CD8-positive, alpha-beta memory T cell (primary cell): ENCODE measurements at places on chromosomes 4 and X. TPM values are rescaled to one million over a fixed set of nuclear protein-coding genes. Genes with fewer than 3 reads are reported as not detected.
A peak's percentile ranks its signal among the peaks of the same experiment; 100 is the strongest.

The ZMAT1 gene
- total RNA-seq, result 3.2 TPM

- no peaks in the 10 kb centered on the region for H3K27me3 ChIP-seq
- H3K36me3 ChIP-seq, result no peaks in the 10 kb centered on the region
- no peak overlapping the region for H3K27ac ChIP-seq
- peak; percentile 44 for DNase-seq
- H3K4me3 ChIP-seq, result peak overlapping the region; percentile 45
- H3K4me1 ChIP-seq, result peaks cover 41% of the 10 kb centered on the region
These were observed 36.1 kb downstream of the NBDY start for GRCh38 chrX:56764975-56765791.

GRCh38 chrX:15299941-15300851 lies 15.2 kb downstream of the ASB11 start:
- H3K27ac ChIP-seq, result no peak overlapping the region
- no peak overlapping the region for H3K4me3 ChIP-seq
- H3K36me3 ChIP-seq, result no peaks in the 10 kb centered on the region

The GPRIN3 gene
- 16.2 TPM for total RNA-seq

GRCh38 chrX:110966839-110967238 lies 129.2 kb upstream of the PAK3 start:
- H3K4me1 ChIP-seq, result no peaks in the 10 kb centered on the region
- no peak overlapping the region for H3K4me3 ChIP-seq
- no peaks in the 10 kb centered on the region for H3K36me3 ChIP-seq
- DNase-seq, result no peak

The FAM114A1 gene
- not detected for total RNA-seq

DNA sequence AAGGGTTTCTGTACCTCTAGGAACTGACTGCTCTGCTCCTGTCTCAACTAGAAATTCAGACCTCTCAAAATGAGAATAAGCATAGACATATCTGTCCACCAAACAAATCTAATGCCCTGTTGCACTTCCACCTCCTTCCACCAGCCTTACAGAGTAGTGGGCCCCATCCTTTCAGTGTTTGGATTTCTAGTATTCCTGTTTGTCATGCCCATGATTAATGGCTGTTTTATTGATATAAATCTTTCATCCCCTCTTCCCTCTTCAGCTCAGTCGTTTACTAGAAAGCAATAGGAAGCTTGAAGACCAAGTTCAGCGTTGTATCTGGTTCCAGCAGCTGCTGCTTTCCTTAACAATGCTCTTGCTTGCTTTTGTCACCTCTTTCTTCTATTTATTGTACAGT lies 46.2 kb downstream of the MOSPD2 start:
- H3K4me1 ChIP-seq, result no peaks in the 10 kb centered on the region
- H3K27ac ChIP-seq, result no peak overlapping the region
- no peak overlapping the region for H3K4me3 ChIP-seq
- H3K36me3 ChIP-seq, result no peaks in the 10 kb centered on the region
- no peaks in the 10 kb centered on the region for H3K27me3 ChIP-seq

- DNase-seq, result no peak
- H3K4me3 ChIP-seq, result no peak overlapping the region
- H3K27ac ChIP-seq, result no peak overlapping the region
- no peaks in the 10 kb centered on the region for H3K36me3 ChIP-seq
These were observed 342.3 kb upstream of the GRID2 start for GRCh38 chr4:91961504-91961903.

- H3K27me3 ChIP-seq, result no peaks in the 10 kb centered on the region
- no peak overlapping the region for H3K27ac ChIP-seq
- no peak overlapping the region for H3K4me3 ChIP-seq
- DNase-seq, result no peak
- H3K4me1 ChIP-seq, result peaks cover 2% of the 10 kb centered on the region
These were observed 36.5 kb upstream of the CEP135 start for GRCh38 chr4:55912249-55912648.

DNA sequence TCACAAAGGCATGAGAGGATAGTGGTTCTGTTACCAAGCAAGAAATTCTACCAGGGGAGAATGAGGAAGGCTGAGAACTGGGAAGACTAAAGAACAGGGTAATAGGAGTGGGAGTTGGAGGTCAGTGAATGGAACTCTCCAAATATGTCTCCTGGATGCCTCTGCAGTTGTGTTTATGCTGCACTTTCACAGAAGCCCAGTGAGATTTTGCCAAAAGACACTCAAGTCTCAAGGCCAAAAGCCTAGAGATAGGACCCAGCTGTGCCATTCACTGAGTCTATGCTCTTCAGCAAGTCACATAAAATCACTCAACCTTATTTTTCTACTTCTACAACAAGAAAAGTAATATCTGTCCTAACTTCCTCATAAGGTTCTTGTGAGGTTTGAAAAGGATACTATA lies 285.4 kb downstream of the UNC5C start:
- H3K4me1 ChIP-seq, result no peaks in the 10 kb centered on the region
- H3K27me3 ChIP-seq, result no peaks in the 10 kb centered on the region
- H3K4me3 ChIP-seq, result no peak overlapping the region
- DNase-seq, result no peak
- no peak overlapping the region for H3K27ac ChIP-seq

The NPNT gene
- not detected for total RNA-seq

The MND1 gene
- total RNA-seq, result 20.2 TPM

The TKTL2 gene
- not detected for total RNA-seq

DNA sequence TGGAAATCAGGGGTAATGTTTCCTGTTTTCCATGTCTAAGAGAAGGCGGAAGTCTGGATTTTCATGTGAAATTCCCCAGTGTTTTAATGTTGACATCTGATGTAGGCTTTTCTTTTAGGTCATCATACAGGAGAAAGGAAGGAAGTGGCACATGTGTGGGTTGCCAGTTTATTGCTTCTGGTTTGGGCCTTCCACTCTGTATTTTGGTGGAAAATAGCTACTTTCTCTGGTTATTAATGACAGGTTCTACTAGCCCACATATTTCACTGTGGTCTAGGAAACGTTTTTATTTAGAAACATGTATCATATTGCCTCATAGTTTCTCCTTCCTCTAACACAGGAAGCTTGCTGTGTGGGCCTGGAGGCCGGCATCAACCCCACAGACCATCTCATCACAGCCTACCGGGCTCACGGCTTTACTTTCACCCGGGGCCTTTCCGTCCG lies 7.2 kb downstream of the PDHA1 start:
- peak overlapping the region; percentile 9 for H3K27ac ChIP-seq
- H3K4me3 ChIP-seq, result no peak overlapping the region
- H3K36me3 ChIP-seq, result peaks cover 14% of the 10 kb centered on the region
- no peak for DNase-seq
- H3K4me1 ChIP-seq, result no peaks in the 10 kb centered on the region
- no peaks in the 10 kb centered on the region for H3K27me3 ChIP-seq

The UGT2A1 gene
- not detected for total RNA-seq

DNA sequence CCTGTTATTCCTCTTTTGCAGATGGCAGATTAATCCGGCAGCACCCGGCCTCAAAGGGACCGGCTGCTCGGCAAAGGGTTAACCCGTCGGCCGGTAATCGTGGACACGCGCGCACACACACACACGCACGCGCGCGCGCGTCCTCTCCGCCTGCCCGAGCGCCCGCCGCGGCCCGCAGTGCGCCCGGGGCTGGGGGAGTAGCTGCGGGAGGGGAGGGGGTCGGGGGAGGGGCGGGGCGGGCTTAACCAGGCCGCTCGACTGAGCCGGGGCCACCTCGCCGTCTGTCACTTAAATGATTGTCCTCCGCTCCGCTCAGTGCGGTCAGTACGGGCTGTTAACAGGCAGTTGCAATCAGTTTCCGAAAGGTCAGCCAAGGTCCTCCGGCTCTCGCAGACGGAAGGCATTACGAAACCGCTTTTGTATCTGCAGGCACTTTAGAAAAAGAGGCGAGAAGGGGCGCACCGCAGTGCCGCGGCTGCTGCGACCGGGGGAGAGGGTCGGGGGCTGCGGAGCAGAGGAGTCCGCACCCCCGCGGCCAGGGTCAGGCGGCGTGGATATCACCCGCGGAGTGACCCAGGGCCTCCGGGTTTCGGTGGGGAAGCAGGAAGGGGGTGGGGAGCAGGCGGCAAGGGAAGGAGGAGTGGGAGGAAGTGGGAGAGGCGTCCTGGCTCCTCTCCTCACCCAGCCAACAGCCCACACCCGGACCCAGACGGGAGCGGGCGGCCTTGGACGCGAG lies 57.3 kb upstream of the BCOR start:
- no peak for DNase-seq
- H3K27me3 ChIP-seq, result no peaks in the 10 kb centered on the region
- no peak overlapping the region for H3K27ac ChIP-seq
- H3K4me1 ChIP-seq, result no peaks in the 10 kb centered on the region
